ENCODE measurements at places on chromosomes 2 and 18. TPM values are rescaled to one million over a fixed set of nuclear protein-coding genes. Genes with fewer than 3 reads are reported as not detected.

KLHL30 gene
- total RNA-seq, result 0.10 TPM

HOXD9 gene
- total RNA-seq, result 0.22 TPM

POMC gene
- 2.6 TPM for total RNA-seq

UGT1A4 gene
- not detected for total RNA-seq

CHRND gene
- total RNA-seq, result 0.10 TPM

Data from spinal cord (tissue), 10 donors.